ENCODE measurements at places on chromosomes 6 and 20.

DNA sequence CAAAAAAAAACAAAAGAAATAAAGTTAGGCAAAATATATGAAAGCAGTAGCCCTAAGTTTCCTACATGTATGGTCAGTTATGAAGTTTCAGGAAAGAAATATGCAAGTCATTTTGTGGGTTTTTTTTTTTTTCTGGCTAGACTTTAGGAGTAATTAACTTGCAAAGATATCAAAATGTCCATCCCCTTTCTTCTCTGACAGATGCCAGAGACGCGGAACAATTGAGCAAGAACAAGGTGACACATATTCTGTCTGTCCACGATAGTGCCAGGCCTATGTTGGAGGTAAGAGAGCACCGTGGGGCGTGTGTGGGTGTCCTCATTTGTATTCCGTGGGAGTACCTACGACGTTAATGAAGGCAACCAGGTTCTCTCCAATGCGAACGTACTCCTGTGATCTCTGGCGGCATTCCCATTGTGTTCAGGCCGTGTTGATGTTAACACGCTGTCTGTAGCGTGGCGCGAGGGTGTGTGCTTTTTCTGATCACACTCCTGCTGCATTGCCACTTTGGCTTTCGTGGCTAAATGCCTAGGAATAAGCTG lies 19.5 kb downstream of the DUSP22 start:
- DNase-seq: no peak

DNA sequence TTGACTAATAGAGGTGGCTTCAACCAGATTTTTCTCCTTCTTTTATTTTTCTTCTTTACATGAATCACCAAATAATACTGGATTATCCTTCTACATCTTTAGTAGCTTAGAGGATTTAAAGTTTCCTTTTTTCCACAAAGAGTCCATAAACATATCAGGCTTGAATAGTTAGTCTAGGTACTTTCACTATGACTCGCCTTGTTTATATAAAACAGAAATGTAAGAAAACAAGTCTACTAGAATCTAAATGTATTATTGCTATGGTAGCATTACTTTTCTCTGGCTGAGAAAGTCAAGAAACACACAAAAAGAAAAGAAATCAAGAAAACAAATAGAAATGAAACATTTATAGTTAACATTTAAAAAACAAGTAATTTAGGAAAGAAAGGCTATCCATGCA lies 215.2 kb downstream of the PTPRK start:
- DNase-seq: no peak

DNA sequence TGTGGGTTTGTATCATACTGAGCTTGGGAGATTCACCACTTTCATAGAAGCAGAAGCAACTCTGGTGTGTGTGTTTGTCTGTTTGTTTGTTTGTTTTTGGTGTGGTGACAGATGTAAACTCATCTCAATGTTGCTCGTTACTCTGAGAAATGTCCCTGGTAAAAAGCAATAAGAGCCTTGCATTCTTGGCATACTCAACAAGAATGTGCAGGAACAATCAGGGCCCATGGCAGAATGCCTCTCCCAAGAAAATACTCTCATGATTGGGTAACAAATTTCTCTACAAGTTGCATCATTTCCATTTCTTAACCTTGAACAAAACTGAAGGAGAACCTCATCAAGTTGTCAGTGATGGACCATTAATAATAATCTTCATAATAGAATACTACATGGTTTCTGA lies 43.0 kb upstream of the PKHD1 start:
- no peak for DNase-seq

GRCh38 chr6:43913375-43914271 lies 143.6 kb downstream of the VEGFA start:
- no peak for DNase-seq

DNA sequence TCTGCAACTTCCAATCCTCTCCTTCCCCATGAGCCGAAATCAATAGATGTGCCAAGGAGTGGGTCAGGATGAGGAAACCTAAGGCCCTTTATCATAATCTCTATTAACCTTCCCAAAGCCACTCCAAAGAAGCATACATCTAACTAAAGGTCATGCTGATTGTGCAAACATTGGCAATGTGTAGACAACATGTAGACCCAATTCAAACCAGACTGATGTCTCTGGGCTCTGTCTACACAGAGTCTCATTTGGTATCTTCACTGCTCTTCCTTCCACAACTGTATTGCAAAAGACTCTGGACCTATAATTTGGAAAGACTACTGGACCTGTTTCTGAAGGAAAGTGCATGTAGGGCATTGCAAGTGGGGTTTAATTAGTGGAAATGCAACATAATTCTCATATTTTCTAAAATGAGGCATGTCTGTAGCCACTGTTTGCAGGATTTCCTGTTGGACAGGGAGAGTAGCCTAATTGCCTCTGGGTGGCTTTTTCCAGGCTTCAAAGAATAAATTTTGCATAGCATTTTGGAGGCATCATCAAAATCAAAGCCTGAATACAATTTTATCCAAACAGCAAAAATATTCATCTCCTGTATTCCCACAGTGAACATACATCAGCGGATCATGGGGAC lies 35.0 kb upstream of the MLIP start:
- no peak for DNase-seq

- no peak for DNase-seq
Measured at GRCh38 chr6:169035385-169036240, 218.0 kb downstream of the THBS2 start.
